ENCODE measurements at places on chromosomes 7 and 10.

DNA sequence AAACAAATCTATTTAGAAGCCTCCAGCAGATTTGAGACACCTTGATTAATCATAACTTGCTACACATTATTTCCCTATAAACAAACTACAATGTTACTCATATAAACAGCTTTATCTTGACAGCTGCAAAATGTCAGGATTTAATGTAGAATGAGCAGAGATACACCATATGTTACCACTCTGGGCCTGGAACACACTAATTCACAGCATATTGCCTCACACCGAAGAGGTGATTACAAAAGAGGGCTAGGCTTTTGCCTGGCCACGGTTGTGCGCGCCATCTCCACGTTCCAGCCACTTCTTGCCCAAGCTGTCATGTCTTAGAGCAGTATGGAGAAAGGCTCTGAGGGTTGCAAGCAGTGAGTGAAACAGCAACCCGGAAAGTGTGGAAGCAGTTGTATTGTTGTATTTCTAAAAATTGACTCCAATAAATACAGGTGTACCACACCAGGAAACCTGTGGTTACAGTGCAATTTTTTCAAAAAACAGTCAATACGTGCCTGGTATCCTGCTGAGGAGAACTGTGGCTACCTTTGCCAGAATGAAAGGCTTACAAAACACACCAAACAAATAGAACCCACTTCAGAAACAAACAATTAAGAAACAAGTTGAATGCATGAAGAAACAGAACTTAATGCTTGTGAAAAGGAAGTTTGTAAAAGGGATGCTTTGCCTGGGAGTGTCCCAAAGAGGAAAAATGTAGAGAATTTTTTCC lies 498.1 kb downstream of the PLXNA4 start:
- DNase-seq, result no peak

- no peak for DNase-seq
Measured at GRCh38 chr7:17552373-17552772, 253.9 kb downstream of the AHR start.

DNA sequence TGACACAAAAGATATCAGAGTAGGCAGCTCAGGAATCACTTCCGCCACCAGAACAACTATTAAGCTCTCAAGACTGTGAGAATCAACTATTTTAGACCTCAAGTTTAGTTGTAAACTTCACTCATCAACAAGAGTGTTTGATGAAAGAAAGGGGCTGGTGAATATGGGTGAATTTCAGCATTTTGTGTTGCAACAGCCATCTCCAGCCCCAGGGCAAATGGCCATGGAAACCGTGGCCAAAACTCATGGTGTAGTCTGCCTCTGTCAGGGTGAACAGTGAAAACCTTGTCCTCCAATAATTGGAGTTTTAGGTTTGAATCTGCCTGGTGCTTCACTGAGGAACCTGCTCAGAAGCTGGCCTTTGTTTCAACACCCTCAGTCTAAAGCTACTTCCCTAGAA lies 60.0 kb downstream of the POLR1F start:
- no peak for DNase-seq

DNA sequence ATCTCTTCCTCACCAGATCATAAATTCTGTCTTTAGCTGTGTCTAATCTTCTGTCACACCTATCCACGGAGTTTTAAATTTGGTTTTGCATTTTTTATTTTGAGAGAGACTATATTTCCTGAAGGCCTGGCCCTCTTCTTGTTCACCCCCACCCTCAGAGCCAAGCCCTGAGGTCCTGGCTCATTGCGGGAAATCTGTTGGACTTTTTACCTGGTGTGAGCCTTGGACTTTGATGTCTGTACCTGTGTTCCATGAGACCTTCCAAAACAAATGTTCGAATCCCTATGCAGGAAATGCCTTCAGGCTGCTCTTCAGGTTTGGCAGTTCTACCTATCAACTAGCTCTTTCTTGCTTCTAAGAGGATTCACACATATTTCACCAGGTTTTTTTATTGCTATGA lies 175.2 kb upstream of the GRB10 start:
- no peak for DNase-seq

DNA sequence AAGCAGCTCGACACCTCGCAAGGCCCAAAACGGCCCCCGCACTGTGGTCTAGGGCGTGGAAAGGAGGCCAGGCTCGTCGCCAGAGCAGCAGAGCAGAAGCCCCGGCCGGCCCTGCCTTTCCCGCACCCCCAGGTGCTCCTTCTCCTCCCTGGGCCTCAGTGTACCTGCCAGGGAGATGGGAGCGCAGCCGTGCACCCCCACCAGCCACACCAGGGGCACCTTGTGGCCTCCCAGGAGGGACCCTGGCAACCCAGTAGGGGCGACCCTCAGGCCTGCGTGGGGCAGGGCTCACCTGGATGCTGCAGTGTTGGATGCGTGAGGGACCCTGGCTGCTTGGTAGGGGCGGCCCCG lies 9.5 kb downstream of the PDGFA start:
- no peak for DNase-seq

DNA sequence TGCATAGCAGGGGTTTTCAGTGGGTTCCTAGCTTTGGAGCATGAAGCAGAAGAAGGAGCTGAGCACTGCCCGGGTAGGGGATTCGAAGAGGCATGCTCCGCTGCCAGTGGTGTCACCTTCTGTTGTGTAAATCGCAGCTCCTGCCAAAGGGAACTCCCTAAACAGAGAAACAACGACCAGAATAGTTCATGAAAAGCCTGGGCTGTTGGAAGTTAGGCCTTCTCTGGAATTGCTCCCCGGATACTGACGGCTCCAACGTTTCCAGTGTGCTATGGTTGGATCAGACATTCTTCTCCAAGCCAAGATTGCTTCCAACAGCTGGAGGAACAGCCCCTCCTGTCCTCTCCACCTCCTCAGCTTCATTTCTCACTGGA lies 546.0 kb upstream of the FZD8 start:
- no peak for DNase-seq

DNA sequence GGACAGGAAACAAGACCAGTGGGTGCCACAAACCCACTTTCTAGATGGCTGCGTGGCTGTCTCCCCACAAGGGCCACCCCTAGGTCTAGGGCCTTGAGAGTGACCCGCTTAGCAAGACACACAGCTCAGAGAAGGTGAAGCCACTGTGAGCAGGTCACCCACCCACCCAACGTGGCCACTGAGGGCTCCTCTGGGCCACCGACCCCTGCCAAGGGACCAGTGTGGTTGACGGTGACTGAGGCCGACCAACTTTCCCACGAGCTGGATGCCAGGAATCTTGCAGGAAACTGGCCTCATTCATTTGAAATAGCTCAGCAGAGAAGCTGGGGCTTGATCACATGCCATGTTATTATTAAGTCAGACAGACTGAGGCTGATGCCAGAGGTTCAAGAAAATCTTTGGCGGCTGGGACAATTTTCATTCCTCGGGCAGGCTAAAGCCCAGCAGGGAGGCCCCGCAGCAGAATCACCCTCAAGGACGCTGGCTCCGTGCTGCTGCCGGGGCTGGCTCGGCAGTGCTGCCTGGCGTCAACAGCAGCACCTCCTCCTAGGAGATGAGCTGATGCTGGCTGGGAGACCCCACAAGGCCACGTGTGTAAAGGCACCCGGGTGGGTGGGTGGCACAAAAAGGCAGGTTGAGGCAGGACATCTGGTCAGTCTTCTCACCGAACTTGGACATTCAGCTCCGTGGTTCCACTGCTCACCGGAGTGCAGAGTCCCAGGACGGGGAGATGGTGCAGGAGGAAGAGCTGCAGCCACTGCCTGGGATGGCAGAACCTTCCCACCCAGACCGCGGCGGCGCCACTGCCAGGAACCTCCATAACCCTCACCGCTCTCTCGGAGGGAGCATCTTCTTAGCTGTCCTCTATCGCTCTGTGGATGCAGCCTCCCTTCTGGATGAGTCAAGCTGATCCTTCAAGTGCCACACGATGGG lies 57.8 kb downstream of the ZRANB1 start:
- no peak for DNase-seq

GRCh38 chr7:144454-144826 lies 47.9 kb upstream of the FAM20C start:
- DNase-seq, result no peak

DNA sequence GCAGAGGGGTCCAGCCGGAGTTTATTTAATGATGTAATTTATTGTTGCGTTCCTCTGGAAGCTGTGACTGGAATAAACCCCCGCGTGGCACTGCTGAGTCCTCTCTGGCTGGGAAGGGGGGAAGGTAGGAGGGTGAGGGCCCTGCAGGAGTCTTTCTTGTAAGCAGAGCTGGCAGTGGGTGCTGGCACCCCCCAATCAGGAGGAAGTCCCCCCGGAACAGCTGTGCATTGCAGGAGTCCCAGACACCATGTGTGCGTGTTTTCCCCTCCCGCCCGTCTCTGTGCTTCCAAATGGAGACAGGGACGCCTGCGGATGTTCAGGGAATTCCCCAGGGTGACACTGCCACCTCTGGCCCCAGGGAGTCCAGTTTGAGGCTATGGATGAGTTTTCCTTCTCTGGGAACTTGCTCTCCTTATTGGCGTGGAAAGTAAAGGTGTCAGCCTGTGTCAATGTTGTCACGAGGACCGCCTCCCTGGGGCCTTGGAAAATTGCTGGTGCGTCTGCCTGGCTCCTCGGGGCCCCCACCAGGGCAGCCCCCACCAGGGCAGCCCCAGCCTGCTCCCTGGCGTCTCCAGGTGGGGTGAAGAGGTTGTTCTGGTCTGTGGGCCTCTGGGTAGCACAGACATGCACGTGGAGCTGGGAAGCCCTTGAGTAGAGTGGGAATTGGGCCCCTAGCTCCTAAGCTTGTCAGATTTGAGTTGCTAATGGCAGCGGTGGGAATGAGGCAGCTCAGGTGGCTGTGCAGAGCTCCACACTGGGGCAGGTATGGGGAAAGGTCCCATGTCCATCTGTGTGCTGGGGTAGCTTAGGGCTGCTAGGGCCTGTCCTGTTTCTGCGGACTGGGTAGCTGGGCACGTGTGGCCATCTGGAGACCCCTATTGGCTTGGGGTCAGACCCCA lies 2.7 kb downstream of the FZD9 start:
- no peak for DNase-seq

GRCh38 chr10:82208726-82209125 lies 333.7 kb downstream of the NRG3 start:
- DNase-seq, result no peak

- DNase-seq, result no peak
Measured at GRCh38 chr7:99004216-99004615, 125.9 kb downstream of the TRRAP start.

GRCh38 chr10:106566873-106567272 lies 597.6 kb downstream of the SORCS1 start:
- no peak for DNase-seq

DNA sequence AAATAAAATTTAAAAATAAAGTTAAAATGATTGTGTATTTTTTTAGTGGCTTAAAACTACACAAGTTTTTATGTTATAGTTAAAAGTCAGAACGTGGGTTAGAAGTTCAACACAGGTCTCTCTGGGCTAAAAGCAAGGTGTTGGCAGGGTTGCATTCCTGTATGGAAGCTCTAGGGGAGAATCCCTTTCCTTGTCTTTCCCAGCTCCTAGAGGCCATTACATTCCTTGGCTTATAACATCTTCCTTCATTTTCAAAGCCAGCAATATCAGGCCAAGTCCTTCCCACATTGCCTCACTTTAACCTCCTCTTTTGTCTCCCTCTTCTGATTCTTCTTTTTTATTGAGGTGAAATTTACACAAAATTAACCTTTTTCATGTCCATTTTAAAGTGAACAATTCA lies 52.4 kb upstream of the EEPD1 start:
- DNase-seq, result no peak

DNA sequence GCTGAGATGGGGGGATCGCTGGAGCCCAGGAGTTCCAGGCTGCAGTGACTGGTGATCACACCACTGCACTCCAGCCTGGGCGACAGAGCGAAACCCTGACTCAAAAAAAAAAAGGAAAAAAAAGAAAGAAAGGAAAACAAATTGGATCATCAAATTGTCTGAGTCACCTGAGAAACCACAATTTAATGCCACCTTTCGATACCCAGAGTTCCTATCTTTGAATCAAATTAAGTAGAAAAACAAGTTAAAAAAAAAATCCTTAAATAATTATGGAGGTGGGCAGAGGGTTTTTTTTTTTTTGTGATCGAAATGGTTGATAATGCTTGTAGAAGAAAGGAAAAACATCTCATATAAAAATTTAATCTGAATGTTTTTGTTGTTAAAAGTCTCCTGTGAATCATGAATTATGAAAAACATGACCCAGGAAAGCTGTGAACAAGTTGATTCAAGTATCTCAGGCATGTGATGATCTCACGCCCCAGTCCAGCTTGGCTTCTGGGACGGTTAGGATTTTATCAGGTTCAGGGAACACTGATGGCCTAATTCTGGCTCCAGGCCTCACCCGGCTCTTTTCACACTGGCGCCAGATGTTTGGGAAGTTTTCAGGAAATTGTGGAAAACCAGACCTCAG lies 25.3 kb upstream of the CUX1 start:
- DNase-seq, result no peak

DNA sequence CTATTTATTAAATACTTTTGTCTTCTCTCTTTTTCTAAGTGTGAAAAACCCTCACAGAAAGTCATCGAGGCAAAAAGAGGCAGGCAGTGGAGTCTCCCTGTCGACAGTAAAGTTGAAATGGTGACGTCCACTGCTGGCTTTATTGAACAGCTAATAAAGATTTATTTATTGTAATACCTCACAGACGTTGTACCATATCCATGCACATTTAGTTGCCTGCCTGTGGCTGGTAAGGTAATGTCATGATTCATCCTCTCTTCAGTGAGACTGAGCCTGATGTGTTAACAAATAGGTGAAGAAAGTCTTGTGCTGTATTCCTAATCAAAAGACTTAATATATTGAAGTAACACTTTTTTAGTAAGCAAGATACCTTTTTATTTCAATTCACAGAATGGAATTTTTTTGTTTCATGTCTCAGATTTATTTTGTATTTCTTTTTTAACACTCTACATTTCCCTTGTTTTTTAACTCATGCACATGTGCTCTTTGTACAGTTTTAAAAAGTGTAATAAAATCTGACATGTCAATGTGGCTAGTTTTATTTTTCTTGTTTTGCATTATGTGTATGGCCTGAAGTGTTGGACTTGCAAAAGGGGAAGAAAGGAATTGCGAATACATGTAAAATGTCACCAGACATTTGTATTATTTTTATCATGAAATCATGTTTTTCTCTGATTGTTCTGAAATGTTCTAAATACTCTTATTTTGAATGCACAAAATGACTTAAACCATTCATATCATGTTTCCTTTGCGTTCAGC lies 43.4 kb downstream of the TARP start:
- DNase-seq, result no peak

DNA sequence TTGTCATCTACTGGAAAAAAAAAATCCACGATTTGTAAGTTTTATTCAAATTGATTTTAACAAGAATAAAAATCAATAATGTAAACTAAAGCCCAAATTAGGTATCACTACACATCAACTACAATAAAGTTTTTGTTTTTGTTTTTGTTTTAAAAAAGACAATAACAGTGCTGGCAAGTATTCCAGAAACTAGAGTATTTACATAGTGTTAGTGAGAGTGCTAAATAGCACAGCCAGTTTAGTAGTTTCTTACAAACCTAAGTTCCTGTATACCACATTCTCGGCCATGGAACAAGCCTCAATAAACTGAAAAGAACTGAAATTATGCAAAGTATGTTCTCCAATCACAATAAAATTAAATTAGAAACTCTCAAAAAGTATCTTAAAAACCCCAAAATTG lies 8.1 kb downstream of the ARHGAP12 start:
- no peak for DNase-seq

DNA sequence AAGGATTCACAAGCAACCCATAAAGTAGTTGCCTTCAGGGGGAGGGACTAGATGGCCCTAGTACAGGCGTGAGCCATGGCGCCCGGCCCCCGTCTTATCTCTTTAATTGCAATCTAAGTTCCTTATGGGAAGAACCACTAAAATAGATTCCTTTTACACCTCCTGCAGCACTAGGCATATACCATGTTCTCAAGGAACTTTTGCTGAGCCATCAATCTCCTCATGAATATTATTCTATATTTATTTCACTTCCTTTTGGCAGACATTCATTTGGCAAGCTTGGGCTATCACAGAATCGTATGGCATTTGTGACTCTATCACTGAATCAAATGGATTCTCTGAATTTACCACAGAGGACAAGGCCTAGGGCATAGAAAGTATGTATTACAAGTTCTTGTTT lies 14.8 kb upstream of the DNAJC12 start:
- no peak for DNase-seq
